Smooth muscle cell of the brain vasculature (primary cell): ENCODE measurements at places on chromosomes 3 and 15.
A peak's percentile ranks its signal among the peaks of the same experiment; 100 is the strongest.

- no peak for DNase-seq
Observed at GRCh38 chr15:68042156-68042854, 11.8 kb upstream of the PIAS1 start.

- no peak for DNase-seq
Observed at GRCh38 chr3:173000553-173000952, 140.5 kb downstream of the SPATA16 start.

DNA sequence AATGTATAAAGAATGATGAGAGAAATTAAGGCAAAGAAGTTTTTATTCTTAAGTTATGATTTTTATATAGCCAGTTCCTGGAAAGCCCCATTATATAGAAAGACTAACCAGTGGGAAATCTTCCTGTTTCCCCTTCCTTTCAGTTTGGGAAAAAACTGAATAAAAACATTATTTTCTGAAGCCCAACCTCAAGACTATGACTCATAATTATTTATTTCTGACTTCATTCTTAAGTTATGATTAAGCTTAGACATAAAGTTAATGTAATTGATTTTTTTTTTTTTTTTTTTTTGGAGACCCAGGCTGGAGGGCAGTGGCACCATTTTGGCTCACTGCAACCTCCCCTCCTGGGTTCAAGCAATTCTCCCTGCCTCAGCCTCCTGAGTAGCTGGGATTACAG, 55.8 kb downstream of the TRPC1 start:
- DNase-seq = no peak

GRCh38 chr15:68265081-68265480, 12.5 kb upstream of the FEM1B start:
- DNase-seq = no peak

DNA sequence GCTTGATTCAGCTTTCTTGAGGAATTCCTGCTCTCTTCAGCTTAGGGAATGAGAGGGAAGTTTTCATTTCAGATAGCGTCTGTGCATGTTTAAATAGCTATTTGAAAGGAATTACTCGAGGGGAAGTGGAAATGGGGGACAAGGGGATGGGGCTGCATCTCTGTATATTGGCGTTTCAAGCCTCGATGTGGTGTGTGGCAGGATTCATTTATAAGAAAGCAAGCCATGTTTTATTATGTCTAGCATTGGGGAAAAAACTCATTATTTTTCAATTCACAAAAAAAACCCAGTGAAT, 1.0 kb downstream of the ATP2C1 start:
- DNase-seq = no peak

DNA sequence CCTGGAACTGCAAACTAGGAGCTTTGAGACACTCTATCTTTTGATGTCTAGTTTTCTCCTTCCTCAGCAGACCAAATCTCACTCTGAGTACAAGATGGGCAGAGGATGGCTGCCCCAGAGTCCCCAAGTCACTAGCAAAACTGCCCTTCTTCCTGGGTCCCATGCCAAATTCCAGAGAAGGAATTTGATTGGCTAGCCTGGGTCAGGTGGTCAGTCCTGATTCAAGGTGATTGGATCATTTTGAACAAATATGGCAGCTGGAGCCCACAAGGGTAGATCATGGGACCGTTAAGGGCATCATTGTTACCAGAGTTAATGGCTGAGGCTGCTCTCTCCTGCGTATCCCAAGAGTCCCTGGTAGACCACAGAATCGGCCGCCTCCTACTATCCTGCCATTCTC, 21.7 kb downstream of the SLC6A1 start:
- DNase-seq = no peak

DNA sequence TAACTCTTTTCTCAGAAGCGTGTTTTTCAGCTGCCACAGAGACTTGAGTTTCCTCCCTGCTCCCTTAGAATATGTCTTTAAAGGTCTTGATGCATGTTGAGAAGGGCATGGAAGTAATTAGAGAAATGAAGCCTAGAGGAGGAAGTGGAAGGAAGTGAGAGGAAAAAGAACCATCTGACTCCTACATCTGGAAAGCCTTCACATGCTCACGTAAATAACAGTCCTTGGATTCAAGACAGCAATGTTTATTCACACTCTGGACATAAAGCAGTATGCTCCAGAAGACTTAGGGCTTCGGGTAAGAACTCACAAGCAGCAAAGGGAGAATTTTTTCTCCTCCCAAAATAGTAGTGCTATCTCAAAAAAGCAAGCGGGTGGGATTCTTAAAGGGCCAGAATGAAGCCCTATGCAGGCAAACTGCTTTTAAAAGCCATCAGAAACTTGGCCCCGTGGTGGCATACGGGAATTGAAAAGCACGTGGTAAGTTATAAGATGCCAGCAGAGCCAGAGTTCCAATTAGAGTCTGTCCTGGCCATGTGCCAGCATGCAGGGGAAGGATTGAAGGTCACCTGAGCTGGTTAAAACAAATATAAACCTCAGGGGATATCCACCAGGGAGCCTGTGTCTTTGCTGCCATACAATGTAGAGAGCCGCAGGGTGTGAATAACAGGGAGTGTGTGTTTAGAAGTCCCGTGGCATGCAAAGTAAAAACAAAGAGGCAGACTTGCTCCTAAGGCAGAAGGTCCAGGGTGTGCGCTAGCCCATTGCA, 380.8 kb upstream of the NDN start:
- DNase-seq = no peak

DNA sequence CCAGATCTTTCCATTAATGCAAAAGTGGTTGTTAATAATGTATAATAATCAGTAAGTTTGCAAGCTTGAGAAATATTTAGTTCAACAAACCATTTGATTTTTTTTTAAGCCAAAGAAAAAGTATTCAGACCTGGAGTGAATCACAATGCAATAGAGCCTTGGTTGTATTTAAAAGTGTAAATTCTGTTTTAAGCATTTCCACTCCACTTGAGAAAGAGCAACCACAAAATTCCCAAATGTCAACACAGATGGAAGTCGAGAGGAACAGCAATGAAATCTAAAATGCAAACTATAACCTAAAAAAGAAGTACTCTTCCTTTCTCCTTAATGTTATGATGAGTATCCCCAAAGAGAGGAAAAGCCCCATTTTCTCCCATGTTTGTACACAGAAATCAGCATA, 20.2 kb downstream of the GBE1 start:
- no peak for DNase-seq

GRCh38 chr3:12996181-12996506, 77.1 kb downstream of the IQSEC1 start:
- no peak for DNase-seq

GRCh38 chr15:48313216-48313615, 18.0 kb upstream of the DUT start:
- DNase-seq = no peak

DNA sequence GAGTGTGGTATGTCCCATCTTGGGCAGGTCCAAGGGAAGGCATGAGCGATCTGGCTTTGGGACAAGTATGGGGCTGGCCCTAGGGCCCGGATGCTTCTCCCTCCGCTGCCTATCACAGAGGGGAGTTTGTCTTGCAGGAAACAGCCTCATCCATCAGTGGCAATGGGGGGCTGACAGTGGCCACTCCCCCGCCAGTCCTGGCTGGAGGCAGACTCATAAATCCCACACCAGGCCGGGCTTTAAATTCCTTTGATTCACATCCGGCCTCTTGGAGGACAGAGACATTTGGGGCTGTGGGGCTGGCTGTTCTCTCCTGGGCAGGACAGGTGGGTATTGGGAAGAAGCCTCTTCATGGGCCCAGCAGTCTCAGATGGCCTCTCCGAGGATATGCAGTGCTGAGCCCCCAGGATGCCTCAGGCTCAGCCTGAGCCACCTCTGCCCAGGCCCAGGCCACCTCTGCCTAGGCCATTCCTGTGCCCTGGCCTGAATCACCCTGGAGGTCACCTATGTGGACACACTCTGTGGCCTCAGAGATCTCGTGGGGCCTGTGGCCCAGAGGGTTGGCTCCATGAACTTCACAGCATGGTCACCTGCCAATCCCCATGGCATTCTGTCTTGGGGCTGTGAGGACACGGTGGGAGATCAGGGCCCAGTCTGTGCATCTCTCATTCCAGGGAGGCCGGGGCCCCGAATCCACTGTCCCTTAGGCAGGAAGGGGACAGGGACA, 84.2 kb upstream of the GOLGA6L4 start:
- no peak for DNase-seq

GRCh38 chr3:132117642-132118041, 82.8 kb upstream of the CPNE4 start:
- DNase-seq = no peak

DNA sequence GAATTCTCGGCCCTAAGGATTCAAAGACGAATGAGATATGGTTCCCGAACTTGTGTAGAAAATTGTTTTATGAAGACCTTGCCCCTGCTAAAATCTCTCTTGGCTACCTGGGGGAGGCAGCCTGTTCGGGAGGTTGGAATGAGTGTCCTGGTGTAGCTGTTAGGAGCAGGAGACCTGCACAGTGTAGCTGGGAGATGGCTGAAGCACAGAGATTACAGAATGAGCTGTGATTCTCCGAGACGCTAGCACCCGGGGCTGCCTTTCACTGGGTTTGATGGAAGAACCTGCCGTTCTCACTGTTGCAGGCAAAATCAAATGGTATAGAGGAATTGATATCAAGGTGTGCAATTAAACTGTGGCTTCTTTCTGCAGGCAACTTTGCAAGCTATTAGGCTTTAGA, 68.0 kb downstream of the TRAK1 start:
- DNase-seq = no peak

DNA sequence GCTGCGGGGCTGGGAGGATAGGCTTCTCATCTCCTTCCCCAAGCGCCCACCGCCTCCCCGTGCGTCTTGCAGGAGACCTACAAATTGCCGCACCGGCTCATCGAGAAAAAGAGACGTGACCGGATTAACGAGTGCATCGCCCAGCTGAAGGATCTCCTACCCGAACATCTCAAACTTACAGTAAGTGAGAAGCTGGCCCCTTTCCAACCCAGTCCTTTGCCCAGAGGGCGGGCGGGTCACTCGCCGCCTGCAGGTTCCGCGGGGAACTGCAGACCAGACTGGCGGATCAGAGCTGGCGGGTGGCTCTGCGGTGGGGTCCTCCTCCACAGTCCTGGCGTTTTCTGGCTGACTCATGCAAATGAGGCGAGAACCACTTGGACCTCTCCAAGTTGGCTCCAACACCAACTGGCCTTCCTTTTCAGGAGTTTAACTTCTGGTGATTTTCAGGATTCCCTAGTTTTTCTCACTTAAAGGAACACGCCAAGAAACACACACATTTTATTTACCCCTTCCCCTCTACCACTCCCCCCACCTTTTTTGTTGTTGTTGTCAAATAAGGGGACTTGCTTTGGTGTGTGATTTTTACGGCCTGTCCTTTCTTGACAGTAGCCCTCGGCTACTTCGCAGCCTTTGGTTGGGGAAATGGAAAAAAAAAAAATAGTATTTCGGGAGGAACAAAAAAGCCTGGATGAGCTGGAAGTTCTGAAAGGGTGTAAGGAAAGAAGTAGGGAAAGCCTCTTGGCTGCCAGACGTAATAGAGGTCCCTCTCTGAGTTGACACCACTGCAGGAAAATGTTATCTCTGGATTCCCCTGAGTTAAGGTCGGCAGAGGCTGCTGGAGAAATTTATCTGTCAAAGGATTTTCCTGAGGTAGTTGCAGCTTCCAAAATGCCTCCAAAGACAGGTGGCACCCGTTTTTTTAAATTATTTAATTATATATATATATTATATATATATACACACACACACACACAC, 1.3 kb downstream of the BHLHE40 start:
- peak; percentile 85 for DNase-seq

- no peak for DNase-seq
Observed at GRCh38 chr3:76324101-76324500, 538.8 kb upstream of the ZNF717 start.

- no peak for DNase-seq
Observed at GRCh38 chr3:23953523-23953922, 8.4 kb downstream of the NR1D2 start.

- DNase-seq = no peak
Observed at GRCh38 chr15:64521726-64522164, 61.4 kb downstream of the ZNF609 start.

- no peak for DNase-seq
Observed at GRCh38 chr3:179526482-179526881, 36.2 kb upstream of the ACTL6A start.

DNA sequence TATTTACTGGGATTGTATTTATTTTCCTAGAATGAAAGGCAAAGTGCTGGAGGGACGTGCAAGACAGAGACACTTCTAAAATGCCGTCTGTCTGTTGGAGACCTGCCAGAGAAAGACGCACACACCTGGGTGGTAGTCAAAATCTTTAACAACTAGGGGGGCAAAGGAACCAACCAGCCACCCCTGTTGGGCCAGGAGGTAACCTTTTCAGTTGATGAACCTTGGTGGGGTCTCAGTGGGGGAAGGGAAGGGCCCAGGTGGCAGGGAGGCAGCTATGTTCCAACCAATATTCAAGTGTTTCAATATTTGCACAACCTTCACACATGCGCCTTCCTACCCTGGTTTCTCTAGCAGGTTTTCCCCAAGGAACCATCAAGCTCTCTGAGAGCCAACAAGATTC, 99.0 kb downstream of the MEGF11 start:
- no peak for DNase-seq

DNA sequence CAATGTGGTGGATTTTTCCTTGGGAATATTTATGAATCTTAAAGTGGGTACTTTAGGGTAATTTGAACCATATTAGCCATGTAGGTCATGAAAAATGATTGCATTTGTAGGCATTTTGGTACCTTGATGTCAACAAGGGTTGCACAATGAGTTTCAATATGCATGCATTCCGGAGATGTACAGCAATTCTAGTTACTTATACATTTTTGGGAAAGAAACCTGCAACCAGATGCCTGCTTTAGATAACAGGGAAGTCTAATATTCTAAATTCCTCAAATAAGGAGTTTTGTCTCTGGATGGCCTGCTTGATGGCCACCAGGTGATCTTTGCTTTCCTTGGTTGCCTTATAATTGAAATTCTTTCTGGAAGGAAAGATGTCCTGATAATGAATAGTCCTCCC, 240.5 kb upstream of the SETMAR start:
- no peak for DNase-seq

DNA sequence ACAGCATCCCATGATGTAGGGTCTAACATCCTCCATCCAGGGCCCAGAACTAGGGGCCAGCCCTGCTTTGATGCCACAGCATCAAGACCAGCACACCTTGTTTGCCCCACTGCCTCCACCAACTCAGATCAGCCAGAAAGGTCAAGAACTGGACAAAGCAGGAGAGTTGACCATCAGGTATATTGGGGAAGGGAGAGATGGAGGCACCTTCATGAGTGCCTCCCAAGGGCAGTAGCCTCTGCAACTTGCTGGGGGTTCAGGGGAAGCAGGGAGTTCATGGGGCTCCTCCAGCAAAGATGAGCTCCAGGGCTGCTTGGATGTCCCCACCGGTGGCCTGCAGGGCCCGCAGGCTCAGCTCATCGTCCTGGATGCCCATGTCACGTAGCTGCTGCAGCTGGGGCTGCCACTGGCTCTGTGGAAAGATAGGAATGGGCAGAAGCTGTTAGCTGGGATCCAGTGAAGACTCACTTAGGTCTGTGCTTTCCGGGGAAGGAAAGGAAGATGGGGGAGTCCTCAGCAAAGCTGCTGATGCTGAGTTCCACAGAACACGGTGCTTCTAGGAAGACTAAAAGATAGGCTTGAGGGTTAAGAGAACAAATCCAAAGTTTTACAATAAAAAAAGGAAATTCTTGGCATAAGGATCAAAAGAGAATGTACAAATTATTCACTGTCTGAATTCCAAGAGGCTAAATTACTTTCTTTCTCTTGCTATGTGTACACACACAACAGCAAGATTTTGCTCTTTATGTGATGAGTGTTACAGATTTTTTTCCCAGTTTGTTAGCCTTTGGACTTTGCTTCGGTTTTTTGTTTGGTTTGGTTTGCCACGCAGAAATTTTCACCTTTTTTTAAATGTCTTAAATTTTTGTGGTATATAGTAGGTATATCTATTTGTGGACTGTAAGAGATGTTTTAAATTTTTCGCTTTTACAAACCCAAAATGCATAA, 12.3 kb upstream of the SEMA7A start:
- no peak for DNase-seq
